ENCODE measurements at places on chromosomes 16 and 17.

GRCh38 chr17:31522284-31522931, 130.9 kb downstream of the RAB11FIP4 start:
- ATAC-seq = no peak

- ATAC-seq = no peak
Observed at GRCh38 chr17:78653382-78653781, 76.2 kb upstream of the DNAH17 start.

DNA sequence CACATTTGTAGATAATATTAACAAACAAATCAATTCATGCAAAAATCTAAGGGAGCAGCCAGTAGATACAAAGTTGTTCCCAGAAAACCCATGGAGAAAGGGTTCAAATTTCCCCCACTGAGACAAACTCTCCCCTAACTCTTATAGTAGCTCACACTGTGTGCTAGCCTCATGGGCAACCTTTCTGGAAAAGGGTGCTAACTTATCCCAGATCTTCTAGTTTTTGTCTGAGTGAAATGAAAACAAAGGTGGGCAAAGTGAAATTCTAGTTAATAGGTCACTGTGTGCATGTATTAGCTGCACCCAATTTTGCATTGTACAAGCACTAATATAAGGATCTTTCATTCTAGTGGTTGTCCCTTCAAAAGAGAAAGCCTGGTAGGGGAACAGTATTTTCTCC, 9.9 kb upstream of the USP32 start:
- ATAC-seq = no peak

- ATAC-seq = peak; percentile 11
Observed at GRCh38 chr16:80803339-80804055, 901 bp downstream of the CDYL2 start.

DNA sequence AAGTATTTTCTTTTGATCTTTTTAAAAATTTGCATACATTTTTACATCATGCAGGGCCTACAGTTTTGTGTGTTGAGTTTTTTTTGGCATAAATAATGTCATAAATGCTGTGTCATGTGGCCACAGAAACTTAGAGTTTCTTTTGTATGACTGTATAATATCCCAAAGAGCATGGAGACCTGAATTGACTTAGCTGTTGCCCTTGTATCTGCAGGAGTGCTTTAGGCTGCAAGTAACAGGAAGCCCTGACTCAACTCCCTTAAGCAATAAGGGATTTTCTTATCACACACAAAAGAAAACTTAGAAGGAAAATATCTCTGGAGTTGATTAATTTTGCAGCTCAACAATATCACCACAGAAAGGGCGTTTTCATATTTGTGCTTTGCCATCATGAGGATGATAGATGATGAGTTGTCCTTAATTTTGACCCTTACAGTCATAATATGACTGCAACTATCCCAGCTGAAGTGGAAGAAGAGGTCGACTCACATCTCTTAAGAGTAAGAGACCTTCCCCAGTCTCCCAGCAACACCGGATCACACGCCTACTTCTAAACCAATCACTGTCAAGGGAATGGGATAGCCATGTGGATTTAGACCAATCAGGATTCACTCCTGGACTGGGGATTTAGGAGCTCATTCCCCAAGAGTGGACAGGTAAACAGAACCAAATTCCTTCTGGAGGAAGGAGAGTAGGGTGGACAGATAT, 138.9 kb downstream of the GSG1L start:
- ATAC-seq = no peak
